ENCODE measurements at places on chromosomes 7 and 10.

DNA sequence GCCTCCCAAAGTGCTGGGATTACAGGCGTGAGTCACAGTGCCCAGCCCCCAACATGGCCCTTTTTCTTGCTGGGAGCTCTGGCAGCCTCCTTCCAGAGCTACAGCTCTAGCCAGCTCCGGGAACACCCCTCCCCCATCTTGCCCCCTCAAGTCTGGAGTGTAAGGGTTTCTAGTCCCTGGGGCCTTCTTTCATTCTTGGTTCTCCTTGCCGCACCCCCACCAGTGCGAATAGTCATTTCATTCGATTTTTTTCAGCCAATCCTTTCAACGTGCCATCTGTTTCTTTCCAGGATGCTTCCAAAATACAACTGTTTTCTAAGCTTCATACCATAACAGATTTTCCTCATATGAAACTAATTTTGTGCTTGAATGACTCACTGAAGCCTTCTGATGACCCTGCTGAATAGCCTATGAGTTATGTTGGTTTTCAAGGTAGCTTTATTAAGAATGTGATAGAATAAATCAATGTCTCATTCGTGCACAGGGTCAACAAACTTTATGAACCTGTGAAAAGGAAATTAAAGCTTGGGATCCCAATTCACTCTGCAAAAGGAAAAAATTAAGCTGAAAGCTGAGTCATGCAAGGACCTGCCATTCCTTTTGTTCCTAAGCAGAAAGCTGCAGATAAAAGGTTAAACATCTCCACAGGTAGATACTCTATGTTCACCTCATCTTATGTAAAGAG, 38.6 kb downstream of the CDC14C start:
- DNase-seq, result no peak

- no peak for DNase-seq
Measured at GRCh38 chr10:37439826-37440225, 314.4 kb downstream of the ANKRD30A start.

DNA sequence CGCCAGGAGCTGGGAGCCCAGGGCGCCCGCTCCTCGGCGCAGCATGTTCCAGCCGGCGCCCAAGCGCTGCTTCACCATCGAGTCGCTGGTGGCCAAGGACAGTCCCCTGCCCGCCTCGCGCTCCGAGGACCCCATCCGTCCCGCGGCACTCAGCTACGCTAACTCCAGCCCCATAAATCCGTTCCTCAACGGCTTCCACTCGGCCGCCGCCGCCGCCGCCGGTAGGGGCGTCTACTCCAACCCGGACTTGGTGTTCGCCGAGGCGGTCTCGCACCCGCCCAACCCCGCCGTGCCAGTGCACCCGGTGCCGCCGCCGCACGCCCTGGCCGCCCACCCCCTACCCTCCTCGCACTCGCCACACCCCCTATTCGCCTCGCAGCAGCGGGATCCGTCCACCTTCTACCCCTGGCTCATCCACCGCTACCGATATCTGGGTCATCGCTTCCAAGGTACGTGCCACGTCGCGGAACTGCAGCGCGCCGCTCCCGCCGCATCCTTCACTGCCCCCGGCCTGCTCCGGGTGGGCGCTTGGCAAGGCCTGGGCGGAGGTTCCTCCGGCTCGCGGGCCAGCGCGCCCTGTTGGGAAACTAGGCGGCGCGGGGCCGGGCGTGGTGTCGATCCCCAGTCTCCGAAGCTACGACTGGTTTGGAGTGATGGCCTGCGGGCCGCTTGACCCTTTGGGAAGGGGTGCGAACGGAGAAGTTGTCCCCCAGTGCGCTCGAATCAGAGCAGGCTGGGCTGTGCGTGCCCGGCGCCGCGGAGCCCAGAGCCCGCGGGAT, 868 bp downstream of the EMX2 start:
- no peak for DNase-seq

DNA sequence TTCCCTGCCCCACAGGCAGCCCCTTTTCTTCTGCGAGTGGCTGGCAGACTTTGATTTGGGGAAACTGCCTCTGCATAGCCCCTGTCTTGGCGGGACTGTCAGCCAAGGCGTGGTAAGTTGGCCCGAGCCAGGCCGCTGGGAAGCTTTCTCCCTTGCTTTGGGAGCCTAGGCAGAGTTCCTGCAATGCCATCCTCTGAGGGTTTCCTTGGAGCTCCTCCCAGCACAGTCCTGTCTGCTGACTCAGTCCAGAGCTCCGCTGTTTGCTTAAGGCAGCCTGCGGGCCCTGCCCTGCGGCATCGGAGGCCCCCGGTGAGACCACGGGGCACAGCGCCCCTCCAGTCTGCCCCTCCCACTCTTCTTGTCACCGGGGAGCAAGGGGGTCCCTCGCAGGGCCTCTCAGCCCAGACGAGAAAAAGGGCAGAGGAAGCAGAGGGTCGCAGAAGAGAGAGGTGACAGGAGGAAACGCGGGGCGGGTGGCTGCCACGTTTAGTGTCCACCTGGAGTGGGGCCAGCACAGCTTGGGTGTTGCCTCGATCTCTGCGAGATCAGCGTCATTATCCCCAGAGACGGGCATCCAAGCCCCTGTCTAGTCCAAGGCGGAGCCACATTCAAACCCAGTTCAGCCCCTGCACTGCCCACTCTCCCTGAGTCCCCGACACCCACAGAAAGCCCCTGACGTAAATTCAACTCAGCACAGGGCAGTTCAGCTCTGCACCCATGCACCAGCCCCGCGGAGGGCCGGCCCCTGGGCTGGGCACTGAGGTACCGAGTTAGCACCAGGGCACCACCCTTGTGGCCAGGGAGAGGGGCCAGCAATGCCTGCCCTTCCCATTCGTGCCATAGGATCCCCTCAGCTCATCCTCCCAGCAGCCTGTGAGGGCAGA, 59.0 kb upstream of the CHST15 start:
- DNase-seq, result no peak

DNA sequence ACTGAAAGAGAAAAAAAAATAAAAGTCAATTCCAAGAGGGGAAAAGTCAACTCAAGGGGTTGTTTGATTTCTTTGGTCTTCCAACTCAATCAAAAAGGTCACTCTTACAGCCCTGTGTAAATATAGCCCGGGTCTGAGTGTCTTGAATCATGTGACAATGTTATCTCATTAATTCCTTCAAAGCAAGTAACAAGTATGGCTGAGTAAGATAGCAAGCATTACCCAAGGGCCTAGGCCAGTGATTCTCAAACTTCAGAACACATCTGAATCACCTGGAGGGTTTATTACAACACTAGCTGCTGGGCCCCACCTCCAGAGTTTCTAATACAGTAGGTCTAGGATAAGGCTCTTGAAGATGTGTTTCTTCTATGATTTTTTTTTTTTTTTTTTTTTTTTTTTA, 125.0 kb downstream of the PRLHR start:
- DNase-seq, result no peak

DNA sequence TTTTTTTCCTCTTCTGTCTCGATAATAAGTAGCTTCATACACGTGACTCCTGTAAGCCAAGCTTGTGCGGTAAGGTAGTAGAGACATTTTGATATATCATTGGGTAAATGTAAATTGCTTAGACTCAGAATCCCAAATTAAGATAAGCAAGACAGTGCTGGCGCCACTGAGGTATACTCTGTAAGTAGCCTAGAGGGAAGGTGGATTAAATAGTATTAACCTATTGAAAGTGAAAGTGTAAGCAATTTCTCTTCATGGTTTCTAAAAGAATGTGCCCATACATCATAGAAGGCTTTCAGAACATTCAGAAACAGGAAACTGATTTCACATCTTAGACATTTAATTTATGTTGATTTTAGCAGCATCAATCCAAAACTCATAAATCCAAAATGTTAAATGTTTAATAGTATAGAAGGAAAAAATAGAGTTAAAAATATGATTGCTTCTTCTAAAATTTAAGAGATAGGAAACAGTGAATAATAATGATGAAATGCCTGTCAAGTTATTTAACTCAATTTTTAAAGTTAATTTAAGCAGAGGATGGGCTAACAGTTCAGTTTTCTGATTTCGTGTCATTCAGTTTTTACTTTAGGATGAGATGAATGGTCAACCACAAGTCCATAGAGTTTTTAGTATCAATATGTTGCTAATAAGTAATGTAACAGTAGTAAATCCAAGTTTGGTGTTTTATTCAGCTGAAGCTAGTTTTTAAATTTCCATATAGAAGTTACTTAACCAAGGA, 36.8 kb downstream of the LRRC72 start:
- no peak for DNase-seq

DNA sequence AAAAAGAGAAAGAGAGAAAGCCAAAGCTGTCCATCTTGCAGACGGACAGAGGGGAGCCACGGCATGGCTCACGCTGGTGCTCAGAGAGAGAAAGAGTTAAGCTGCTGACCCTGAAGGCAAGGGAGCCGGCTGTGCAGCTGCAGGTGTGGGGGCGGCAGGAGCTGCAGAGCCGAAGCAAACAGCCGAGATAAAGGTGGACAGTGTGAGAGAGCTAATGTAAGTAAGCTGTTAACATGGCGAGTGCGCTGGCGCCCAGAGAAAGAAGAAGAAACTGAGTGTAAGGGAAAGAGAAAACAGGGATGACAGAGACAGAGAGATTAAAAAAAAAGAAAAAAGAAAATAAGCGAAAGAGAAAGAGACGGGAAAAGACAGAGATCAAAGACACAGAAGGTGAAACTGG, 18.2 kb downstream of the COL17A1 start:
- DNase-seq, result no peak

Data from DMS79 treated with DMSO at 0.1 percent for 48 hours (cell line).